ENCODE measurements at places on chromosomes 16 and 17. TPM values are rescaled to one million over a fixed set of nuclear protein-coding genes. Genes with fewer than 3 reads are reported as not detected.

DNA sequence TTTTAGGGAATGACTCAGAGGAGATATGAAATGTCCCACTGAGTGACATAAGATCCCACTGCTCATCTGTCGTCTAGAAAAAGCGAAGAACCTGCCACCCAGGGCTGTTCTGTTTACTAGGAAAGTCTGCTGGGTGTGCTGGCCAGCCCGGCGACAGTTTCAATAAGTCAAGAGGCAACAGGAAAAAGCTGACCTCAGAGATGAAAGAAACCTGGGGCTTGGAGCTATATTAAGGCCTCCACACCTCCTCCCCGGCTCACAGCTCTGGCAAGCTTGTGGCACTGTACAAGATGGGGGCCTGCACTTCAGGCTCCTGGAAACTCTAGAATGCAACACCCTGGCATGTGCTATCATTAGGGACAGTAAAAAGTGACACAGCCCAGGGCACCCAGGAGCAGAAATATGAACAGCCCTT is 10.6 kb downstream of the ZFHX3 start:
- DNase-seq: peak; percentile 23

GRCh38 chr16:65497571-65497970 is 375.7 kb upstream of the CDH11 start:
- no peak for DNase-seq

GRCh38 chr16:48123104-48123788 is 32.5 kb downstream of the ABCC12 start:
- DNase-seq: peak; percentile 20

DNA sequence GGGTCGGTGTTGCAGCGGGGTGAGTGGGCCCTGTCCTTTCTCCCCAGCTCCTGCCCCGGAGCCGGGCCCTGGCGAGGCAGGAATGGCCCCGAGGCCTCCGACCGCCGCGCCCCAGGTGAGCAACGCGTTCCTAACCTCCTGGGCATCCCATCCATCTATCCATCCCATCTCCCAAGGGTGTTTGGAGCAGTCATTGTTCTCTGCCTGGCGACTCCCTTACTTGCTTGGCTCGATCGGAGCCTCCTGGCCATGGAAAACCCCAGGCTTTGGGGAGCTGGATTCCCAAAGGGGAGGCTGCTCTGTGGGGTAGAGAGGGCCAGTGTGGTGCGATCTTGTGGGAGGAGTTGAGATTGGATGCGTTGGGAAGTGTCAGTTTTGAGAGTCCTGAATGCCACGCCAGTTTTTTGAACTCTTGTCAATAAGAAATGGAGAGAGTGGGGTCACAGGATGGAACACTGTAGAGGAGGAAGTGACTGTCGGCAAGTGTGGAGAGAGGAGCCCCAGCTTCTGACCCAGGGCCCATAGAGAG is 684 bp downstream of the ZFP90 start:
- peak; percentile 54 for DNase-seq

DNA sequence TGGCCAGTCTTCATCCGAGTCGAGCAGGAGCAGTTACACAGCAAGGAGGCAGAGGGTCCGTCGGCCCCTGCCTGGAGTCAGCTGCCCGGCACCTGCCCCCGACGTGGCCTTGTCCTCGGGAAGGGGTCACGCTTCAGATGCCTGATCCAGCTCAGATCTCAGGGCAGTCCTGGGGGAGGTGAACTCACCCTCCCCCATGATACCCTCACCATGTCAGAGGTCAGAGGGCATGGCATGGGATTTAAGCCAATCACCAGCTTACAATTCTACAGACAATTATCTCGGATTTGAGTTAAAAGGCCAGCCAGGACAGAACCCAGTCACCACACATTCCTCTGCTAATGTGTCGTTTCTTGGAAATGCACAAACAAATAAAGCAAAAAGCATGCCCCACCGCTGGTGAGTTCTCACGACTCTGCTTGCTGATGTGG is 211.3 kb downstream of the FOXL1 start:
- DNase-seq: no peak

DNA sequence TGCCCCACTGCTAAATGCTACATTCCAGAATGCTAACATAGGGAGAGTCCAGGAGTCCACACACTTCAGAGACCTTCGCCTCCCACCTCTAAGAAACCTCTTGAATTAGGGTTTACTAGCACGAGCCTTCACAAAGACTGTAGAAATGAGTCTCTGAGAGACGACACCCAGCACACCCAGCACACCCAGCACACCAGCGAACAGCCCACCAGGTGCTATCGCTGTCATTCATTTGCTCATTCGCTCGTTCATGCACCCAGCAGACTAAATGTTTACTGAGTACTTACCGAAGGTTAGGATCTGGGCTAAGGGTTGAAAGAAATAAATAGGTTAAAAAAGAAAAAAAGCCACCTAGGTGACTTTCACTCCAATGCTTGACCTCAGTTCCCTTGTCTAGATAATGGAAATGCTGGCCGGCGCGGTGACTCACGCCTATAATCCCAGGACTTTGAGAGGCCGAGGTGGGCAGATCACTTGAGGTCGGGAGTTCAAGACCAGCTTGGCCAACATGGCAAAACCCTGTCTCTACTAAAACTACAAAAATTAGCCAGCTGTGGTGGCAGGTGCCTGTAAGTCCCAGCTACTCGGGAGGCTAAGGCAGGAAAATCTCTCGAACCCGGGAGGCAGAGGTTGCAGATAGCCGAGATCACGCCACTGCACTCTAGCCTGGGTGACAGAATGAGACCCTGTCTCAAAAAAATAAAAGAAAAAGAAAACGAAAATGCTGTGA is 100.8 kb downstream of the ADCY9 start:
- DNase-seq: no peak

The HBQ1 gene
- total RNA-seq: not detected

The CD300C gene
- total RNA-seq: 0.47 TPM

The KRTAP9-1 gene
- not detected for total RNA-seq
